Common myeloid progenitor, CD34-positive (primary cell): ENCODE measurements at places on chromosomes 6 and 20.

GRCh38 chr20:40710603-40711002 is 21.6 kb upstream of the MAFB start:
- no peak overlapping the region for H3K27ac ChIP-seq
- no peaks in the 10 kb centered on the region for H3K36me3 ChIP-seq
- peaks cover 5% of the 10 kb centered on the region for H3K27me3 ChIP-seq
- no peak for DNase-seq
- H3K4me1 ChIP-seq = no peaks in the 10 kb centered on the region
- H3K4me3 ChIP-seq = no peak overlapping the region

DNA sequence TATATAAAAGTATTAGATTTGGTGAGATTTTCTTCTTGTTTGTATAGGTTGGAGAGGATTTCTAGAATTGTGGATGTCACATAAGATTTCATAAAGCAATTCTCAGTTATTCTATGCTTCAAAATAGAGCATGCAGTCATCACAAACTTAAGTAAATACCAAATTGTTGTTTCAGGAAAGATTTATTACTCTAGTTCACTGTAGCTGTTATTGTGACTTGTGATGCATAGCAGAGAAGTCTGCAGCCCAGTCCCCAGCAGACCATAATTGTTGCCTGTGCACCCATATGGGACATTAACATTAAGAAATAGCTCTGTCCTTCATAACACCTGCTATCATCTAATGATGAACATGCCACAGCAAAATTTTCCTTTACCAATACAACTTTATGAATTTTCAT is 228.0 kb upstream of the FAM83B start:
- H3K27ac ChIP-seq = no peak overlapping the region
- no peaks in the 10 kb centered on the region for H3K4me1 ChIP-seq
- no peak for DNase-seq
- H3K4me3 ChIP-seq = no peak overlapping the region
- no peaks in the 10 kb centered on the region for H3K27me3 ChIP-seq

DNA sequence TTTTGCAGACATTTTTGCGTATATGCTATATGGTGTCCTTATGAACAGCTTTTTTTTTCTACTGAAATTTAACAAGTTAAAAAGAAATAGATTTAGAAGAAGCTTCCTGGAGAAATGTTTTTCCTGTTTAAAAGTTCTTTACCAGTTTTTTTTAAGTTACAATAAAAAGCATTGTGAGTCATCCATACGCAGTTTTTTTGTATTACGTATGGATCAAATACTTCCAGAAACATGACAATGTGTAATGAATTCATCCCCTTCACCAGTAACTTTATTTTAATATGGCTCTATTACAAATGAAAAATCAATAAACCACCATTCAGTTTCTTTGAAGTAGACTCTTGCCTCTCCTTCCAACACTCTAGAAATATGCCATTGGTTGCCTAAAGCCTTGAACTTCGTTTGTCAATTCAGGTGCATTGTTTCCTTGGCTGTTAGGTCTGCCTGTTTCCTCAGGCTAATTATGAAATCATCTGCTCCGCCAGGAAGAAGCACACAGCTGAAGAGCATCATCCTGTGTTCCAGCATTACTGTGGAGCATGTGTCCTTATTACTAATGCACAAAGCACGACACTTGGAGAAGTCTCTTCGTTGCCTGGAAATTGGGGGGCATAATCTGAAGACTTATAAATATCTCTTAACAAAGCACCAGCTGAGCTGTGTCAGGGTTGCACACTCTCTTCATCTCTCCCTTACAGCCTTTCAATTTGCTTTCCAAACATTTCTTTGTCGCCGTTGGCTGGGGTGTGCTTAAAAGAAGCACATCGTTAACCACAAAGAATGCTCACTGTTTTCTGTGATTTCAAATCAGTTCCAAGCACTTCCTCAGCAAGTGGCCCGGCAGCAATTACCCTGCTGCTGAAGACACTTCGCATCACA is 9.6 kb downstream of the MOXD1 start:
- H3K4me3 ChIP-seq = no peak overlapping the region
- no peak for DNase-seq
- no peaks in the 10 kb centered on the region for H3K4me1 ChIP-seq
- H3K27me3 ChIP-seq = no peaks in the 10 kb centered on the region
- no peaks in the 10 kb centered on the region for H3K36me3 ChIP-seq

DNA sequence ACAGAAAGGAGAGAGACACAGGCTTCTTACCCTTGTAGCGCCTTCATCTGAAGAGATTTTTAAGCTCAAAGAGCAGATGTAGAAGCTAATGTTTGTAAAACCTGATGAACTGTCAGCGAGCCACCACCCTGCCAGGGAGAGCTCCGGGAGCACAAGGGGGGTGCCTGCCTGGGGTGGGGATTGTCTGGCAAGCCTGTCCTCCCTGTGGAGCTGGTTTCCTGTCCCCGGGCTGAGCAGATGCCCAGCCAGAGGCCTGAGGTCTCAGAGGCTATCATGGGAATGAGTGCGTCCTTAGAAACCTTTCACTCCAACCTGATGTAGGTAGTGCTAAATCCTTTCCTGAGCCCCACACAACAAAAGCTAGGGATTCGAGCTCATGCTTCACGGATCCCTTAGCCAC is 41.9 kb upstream of the NR2E1 start:
- peaks cover 100% of the 10 kb centered on the region for H3K27me3 ChIP-seq
- no peaks in the 10 kb centered on the region for H3K36me3 ChIP-seq
- DNase-seq = no peak

GRCh38 chr20:35054814-35055213 is 37.8 kb downstream of the TRPC4AP start:
- no peaks in the 10 kb centered on the region for H3K4me1 ChIP-seq
- no peak overlapping the region for H3K4me3 ChIP-seq
- H3K27me3 ChIP-seq = no peaks in the 10 kb centered on the region
- peaks cover 33% of the 10 kb centered on the region for H3K36me3 ChIP-seq
- peak overlapping the region; percentile 18 for H3K27ac ChIP-seq
- no peak for DNase-seq

DNA sequence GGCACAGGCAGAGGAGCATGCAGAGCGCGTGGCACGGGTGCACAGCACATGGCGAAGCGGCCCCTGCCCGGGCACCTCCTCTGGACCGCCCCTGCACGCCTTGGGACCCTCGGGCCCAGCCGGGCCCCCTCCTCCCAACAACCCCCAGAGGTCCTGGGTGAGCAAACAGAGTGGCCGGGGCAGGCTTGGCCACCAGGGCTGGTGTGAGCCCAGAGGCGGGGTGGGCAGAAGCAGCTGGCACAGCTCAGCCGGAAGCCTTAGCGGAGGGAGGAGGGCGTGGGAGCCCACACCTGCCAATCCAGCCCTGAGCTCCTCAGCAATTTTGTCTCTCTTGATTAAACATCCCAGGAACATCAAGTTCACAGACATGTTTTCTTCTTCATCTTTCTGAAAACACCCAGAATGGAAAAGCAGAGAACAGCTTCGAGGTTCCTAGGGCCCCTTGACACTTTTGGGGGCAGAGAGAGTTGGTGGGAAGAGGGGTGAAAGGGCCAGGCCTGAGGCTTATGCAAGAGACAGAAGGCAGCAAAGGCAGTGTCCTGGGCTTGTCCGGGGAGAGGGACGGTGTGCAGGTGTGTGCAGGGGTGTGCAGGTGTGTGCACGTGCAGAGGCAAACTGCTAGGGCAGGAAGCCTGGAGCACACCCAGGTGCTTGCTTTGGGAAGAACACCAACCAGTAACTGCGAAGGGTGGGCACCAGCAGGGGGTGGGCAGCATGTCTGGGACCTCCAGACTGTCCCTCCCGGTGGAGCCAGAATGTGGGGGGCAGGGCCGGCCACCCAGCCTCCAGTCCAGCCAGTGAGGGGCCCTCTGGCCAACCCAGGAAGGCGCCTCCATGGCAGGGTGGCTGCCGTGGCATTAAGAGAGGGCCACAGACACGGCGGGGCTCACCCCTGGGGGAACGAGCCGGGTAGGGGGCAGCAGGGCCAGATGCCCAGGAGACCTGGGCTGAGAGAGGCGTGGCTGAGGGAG is 4.8 kb downstream of the HRH3 start:
- no peak for DNase-seq
- no peak overlapping the region for H3K4me3 ChIP-seq
- no peak overlapping the region for H3K27ac ChIP-seq
- H3K4me1 ChIP-seq = peaks cover 9% of the 10 kb centered on the region
- H3K27me3 ChIP-seq = peaks cover 3% of the 10 kb centered on the region
- H3K36me3 ChIP-seq = no peaks in the 10 kb centered on the region

- DNase-seq = no peak
- no peak overlapping the region for H3K4me3 ChIP-seq
- H3K4me1 ChIP-seq = peaks cover 2% of the 10 kb centered on the region
- no peaks in the 10 kb centered on the region for H3K36me3 ChIP-seq
- no peaks in the 10 kb centered on the region for H3K27me3 ChIP-seq
Measured at GRCh38 chr6:6840831-6841291, 252.3 kb downstream of the LY86 start.

DNA sequence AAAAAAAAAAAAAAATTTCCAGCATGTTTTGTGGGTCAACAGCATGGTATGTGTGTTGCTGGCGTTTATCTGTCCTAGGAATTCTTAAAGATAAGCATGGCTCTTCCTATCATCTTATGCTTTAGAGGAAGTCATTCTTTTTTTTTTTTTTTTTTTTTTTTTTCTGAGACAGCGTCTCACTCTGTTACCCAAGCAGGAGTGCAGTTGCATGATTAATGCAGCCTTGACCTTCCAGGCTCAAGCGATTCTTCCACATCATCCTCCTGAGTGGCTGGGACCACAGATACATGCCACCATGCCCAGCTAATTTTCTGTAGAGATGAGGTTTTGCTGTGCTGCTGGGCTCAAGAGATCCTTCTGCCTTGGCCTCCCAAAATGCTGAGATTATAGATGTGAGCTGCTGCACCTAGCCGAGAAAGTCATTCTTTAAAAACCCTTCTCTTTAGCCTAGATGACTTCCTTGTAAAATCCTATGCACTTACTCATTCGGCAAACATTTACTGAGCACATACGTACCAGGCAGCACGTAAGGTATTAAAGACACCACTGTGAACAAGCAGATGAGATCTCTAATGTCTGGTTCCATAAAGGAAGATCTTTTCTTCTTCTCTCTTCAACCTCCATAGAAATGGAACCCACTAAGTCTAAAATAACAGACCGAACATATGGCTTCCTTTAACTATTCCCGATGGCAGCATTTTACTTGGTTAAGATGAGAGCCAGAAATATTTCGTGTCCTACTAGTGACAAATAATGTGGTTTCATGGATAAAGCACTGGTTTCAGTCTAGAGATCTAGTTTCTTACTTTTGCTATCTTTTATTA is 122.4 kb downstream of the RIN2 start:
- H3K27me3 ChIP-seq = no peaks in the 10 kb centered on the region
- H3K36me3 ChIP-seq = no peaks in the 10 kb centered on the region
- H3K4me3 ChIP-seq = no peak overlapping the region

GRCh38 chr20:19757487-19758132 is 448 bp upstream of the RIN2 start:
- H3K27me3 ChIP-seq = no peaks in the 10 kb centered on the region
- peaks cover 21% of the 10 kb centered on the region for H3K4me1 ChIP-seq
- H3K27ac ChIP-seq = peak overlapping the region; percentile 50
- DNase-seq = peak; percentile 88
- no peaks in the 10 kb centered on the region for H3K36me3 ChIP-seq
- peak overlapping the region; percentile 84 for H3K4me3 ChIP-seq

DNA sequence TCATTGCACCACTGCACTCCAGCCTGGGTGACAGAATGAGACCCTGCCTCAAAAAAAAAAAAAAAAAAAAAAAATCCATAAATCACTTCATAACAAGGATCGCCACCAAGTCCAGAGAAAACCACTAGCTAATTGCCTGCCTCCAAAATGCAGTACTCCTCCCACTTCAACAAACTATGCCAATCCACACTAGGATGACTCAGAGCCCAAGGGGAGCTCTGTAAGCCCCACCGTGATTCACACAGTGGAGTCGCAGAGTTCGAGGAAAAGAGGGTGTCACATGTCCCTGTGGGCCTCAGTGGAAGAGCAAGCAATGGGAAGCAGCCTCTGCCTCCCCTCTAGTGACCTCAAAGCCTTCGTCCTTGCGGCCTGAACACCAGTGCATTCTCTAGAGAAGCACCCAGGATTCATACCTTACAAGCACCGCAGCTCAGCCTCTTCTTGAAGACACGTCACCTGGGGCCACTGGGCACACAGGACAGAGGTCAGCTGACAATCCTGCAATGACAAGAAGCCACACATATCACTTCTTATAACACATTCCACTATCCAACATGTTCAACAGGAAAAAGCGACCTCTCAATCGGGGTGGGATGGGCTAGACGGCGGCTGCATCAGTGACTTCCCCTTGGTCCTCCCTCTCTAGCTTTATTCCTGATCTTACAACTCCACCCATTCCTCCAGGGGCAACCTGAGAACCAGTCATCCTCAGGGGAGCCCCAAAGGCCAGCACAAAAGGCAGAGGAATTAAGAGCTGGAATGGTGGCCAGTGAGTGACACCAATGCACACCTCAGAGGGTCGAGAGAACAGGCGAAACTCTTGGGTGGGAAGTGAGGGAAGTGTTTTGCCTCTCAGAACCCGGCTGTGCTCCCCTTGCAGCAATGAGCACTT is 8.9 kb downstream of the SNHG17 start:
- no peak overlapping the region for H3K4me3 ChIP-seq
- H3K4me1 ChIP-seq = no peaks in the 10 kb centered on the region
- peaks cover 77% of the 10 kb centered on the region for H3K36me3 ChIP-seq

DNA sequence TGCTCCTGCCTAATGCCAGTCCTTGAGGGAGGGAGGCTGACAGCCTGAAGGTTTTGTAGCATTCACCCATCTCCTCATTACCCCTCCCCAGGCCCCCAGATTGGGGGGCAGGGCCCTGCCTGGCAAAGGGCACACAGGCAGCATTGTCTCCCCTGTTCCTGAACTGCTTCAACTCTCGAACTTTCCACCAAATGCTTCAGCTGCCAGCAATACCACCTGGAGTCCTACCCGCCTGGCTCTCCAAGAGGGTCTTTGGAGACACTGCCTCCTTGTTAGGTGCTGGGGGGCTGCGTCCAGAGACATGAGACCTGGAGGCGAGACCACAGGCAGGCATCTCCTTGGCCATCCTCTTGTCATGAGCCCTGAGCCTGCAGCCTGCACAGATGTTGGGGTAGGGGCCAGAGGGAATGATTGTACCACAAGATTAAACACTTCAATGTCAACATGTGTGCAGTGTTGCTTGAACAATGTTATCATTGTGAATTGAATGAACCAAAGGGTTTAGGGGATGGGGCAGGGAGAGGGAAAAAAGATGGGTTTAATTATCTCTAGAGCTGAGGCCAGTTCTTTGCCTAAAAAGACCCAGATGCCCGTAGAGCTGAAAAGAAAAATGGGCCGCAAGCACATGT is 25.0 kb downstream of the BMP7 start:
- H3K4me1 ChIP-seq = no peaks in the 10 kb centered on the region
- peaks cover 8% of the 10 kb centered on the region for H3K27me3 ChIP-seq
- H3K4me3 ChIP-seq = no peak overlapping the region
- no peak overlapping the region for H3K27ac ChIP-seq
- DNase-seq = no peak
- H3K36me3 ChIP-seq = no peaks in the 10 kb centered on the region
